H7 (cell line): ENCODE measurements at places on chromosomes 13 and 19.

- no peak for DNase-seq
Observed at GRCh38 chr13:110826861-110827672, 87.8 kb downstream of the ANKRD10 start.

DNA sequence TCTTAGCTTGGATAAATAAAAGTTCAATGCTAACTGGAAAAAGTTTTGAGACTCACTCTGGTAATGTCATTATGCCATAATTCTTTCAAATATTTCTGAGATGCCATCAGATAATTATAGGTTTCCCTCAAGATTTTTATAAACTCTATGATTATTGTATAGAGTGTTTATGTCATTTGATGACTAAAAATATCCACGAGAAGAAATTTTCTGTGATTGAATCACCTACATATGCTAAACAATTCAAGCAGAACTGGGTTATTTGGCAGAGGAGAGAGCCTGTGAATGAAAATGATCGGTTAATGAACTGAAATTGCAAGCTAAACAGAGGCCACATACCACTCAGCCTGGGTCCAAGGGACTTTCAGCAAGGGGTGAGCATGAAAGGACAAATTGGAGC lies 92.6 kb upstream of the TSC22D1 start:
- no peak for DNase-seq

GRCh38 chr19:55492362-55492944 lies 4.2 kb downstream of the SSC5D start:
- peak; percentile 36 for DNase-seq

DNA sequence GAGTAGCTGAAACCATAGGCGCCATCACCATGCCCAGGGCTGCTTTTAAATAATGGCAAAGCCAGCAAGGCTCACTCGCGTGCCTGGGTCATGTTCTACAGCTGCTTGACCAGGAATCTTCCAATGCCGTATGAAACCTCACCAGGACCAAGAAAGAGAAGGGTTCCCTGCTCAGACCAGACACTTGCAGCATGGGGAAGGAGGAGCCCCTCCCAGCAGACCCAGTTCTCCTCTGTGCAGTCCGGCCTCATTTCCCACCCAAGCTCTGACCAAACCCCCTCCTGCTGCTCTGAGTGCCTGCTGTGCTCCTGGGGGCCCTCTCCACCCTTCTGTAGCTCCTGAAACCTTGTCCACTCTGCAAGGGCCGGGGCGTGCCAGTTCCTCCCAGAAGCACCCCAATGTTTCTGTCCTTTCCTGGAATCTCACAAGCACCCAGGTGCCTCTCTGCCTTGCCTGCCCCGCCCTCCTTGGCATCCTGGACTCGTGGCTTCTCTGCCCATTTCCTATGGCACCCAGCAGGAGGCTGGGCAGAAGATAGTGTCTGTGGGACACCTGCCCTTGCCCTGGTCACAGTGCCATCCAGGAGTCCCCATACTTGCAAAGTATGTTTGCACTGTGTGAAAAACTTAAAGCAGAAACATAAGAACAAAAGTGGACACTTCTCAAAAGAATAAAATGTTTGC lies 6.8 kb upstream of the SLC7A9 start:
- DNase-seq, result no peak

DNA sequence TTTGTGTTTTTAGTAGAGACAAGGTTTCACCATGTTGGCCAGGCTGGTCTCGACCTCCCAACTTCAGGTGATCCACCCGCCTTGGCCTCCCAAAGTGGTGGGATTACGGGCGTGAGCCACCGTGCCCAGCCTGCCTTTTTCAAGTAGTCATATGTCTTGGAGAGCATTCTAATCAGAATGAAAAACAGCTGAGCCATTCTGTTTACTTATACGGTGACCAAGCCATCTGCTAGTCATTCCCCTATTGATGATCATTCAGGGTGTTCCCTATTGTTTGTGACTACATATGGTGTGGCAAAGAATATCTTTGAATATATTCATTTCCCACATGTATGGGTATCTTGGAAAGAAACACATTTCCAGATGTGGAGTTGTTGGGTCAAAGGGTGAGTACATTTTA lies 17.2 kb downstream of the BLOC1S3 start:
- DNase-seq, result no peak

DNA sequence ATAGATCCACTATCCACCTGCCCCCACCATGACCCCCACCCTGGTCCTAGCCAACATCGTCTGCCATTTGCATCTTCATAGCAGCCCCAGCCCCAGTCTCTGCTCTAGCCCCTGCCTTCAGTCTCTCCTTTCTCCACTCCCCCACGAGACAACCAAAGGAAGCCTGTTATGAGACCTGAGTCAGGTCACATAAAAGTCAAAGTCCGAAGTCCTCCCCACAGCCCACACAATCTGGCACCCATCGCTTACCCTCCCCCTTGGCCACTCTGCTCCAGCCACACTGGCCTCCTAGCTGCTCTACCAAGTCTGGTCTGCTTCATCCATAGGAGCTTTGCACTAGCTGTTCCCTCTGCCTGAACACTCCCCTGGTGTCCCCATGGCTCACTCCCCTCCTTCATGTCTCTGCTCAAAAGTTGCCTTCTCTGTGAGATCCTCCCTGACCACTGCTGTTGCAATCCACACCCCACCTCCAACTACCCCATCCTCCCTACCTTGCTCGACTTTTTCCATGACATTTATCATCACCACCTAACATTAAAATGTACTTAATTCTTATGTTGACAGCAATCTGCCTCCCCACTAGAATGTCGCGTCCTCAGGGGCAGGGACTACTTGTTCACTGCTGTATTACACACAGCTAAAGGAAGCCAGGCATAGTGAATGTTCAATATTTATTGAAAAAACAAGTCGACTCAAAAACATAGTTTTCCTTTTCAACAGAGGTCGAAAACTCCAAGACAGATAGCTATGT lies 1.2 kb upstream of the PLEKHG2 start:
- no peak for DNase-seq

GRCh38 chr19:18023622-18024251 lies 15.8 kb downstream of the ARRDC2 start:
- peak; percentile 38 for DNase-seq

DNA sequence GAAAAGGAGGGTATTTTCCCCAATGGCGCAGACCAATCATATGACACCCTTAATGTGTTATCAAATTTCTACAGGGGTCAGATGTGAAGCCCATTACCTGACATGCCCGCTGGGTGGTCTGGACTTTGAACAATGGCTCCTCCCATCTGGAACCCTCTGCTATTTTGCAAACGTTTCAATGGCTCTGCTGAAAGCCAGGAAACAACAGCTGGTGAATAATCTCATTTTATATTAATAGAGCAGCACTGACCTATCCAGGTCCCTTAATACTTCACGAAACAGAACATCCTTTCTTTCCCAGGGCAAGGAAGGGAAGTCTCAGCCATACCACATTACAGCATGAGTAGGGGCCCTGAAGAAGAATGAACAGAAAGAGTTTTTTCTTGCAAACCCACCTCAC lies 20.3 kb upstream of the KPNA3 start:
- no peak for DNase-seq

DNA sequence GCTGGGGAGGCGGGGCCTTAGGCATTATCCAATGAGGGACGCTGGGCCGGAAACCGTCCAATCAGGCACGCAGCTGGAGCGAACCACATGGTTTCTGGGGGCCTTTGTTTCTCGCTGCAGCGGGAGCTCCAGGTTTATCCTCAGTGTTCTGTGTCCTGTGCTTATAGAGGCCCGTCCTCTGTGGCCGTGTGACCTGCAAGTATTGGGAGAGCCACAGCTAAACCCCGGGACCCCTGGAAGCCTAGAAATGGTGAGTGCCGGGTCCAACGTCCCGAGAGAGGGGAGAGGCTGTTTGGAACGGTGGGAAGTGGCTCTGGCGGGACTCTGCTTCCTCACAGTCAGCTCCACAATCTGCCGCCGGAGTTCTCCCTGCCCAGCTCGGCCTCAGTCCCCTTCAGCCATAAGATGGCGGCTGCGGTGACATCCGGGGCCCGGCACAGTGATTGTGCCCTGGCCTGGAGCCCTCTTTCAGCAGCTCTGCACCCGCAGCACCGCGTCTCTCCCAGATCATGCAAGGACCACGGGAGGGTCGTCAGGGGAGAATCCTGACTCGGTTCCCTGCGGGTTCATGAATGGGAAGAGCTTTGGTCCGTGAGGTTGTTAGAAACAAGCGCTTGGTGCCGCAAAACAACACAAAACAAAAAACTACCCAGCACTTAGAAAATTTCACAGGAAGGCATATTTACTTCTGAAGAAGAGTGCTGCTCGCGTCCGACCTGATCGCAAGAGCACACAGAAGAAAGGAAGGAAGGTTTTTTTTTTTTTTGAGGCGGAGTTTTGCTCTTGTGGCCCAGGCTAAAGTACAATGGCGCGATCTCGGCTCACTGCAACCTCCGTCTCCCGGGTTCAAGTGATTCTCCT lies at the start of gene ZNF253:
ZNF253 (plus strand) TSS at position 133 of the 861 bp plus-strand sequence; CDS start at position 248, 115 bp downstream.
- DNase-seq, result peak; percentile 90

DNA sequence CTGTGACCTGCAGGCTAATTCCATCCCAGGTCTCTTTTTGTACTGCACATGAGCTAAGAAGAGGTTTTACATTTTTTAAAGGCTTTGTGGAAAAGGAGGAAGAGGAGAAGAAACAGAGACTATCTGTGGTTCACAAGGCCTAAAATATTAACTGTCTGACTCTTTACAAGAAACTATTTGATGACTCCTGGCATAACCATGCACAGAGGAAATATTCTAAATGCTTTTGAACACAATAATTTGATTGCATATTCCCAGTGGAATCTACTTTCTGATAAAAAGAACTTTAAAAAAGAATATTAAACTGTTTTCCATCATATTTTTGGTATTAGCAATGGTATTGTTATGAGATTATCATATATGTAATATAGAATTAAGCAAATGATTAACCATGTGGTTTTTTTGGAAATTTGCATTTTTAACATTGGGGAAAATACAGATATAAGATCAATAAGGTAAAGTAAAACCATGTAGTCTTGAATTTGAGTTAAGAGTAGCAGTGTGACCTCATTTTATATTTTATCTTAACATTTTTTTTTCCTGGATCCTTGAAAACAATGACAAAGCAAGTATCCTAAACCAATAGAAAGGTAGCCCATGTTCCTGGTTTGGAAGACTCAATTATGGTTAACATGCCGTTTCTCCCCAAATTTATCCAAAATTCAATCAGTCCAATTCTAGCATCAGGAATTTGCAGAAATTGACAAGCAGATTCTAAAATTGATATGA lies 251.0 kb downstream of the UQCRFS1 start:
- DNase-seq, result no peak

DNA sequence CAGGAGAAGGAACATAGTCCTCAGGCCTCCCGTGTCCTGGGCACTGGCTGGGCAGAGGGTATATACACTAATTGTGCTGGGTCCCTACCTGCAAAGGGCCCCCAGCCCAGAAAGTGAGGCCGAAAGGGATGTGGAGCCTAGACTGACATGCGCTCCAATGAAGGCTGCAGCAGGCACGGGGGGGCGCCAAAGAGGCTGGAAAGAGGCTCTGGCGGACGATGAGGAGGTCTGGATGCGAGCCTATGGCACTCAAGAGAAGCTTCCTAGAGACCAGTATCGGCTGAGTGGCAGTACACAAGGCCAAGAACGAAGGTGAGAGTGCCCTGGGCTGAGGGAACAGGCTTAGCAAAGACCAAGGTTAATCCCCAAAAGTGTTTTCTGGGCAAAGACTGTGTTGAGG lies 16.6 kb downstream of the VRK3 start:
- peak; percentile 89 for DNase-seq

DNA sequence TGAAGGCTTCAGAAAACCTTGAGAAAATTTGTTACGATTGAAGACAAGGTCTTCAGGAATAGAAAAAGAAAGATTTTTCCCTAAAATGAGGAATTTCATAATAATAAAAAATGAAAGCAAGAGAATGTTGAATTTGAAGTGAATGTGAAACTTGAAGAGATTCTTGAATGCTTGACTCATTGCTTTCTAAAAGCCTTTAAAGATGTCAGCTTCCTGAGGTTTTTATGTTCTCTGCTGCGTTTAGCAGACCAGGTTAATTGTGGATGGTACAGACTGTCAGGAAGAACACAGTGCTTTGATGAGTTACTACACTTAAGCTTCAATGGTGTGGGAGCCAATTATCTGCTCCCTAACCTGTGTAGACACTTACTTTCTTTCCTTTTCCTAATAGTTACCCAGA lies 96.3 kb upstream of the FNDC3A start:
- no peak for DNase-seq

GRCh38 chr13:70812481-70812880 lies 704.2 kb upstream of the KLHL1 start:
- no peak for DNase-seq

- no peak for DNase-seq
Observed at GRCh38 chr13:31904941-31905824, 126.4 kb upstream of the FRY start.

- peak; percentile 93 for DNase-seq
Observed at GRCh38 chr19:49937750-49938381, 8.6 kb upstream of the NUP62 start.

- DNase-seq, result peak; percentile 18
Observed at GRCh38 chr19:39599116-39599515, 3.2 kb upstream of the LGALS13 start.

DNA sequence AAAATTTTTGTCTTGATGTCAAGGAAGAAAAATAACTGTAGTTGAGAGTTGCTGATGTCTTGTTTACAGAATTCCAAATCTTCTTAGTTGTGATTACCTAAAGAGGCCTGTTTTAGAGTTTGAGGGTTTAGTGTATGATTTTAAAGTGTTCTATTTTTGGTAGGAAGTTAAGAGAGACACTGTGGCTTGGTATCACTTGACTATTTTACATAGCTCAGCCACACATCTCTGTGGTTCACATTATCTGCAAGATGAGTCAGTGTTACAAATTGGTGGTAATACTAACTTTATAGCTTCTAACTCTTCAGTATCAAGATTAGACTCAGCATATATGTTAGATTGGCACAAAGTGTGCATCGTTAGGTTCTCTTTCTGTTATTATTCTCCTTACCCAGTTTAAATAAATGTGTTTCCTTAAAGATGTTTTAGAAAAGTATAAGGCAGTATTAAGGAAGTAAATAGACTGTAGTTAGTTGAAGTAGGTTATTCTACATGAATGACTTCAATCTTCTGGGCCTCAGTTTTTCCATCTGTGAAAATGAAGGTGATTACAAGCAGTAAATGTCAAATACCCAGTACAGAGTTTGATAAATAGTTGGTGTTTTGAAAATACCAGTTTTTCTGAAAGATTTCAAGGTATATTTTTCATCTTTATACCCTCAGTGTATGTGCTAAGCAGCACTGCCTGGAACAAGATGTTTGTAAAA lies 33.4 kb downstream of the COG6 start:
- no peak for DNase-seq

GRCh38 chr13:74773248-74773647 lies 639.0 kb upstream of the KLF12 start:
- DNase-seq, result no peak

DNA sequence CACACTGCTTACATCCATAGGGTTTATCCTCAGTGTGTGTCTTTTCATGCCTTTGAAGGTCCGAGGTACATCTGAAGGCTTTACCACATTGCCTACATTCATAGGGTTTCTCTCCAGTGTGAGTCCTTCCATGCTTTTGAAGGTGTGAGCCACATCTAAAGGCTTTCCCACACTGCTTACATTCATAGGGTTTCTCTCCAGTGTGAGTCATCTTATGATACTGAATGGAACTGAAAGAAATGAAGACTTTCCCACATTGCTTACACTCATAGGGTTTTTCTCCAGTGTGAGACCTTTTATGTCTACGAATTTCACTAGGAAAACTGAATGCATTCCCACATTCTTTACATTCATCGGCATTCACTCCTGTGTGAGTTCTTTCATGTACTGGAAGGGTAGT lies 7.1 kb downstream of the ZNF20 start:
- no peak for DNase-seq
